B cell (primary cell): ENCODE measurements at places on chromosomes 2 and 18. TPM values are rescaled to one million over a fixed set of nuclear protein-coding genes. Genes with fewer than 3 reads are reported as not detected.

DNA sequence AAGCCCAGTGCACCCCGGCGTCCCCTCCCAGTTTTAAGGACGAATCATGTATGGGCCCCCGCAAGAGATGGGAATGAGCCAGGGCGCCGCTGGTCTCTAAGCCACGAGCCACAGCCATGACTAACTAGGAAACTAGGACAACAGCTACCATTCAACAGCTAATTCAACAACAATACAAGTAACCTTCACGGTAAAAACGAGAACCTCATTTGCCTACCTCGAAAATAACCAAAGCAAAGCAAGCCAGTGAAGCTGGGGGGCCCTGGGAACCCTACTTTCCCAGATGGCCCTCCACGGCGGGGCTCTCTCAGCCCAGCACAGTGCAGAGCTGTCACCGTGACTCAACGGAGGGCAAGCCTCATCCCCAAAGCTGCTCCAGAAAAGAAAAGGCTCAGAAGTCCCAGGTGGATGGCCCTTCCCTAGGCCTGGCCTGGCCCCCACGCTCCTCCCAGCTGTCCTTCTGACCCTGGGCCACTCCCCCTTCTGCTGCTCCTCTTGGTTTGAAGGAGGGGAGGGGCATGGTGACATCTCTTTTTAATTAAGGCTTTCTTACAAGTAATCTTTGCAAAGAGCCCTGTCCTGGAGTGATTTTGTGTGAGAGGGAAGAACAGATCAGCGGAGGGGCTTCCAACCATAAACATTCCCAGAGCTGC is 126.3 kb downstream of the HDAC4 start:
- no peak overlapping the region for H3K4me3 ChIP-seq
- DNase-seq: no peak
- H3K4me1 ChIP-seq: peaks cover 7% of the 10 kb centered on the region

Gene TGFA
- total RNA-seq: not detected in 2 replicates

Gene CYP27A1
- 0.29 and 0.39 TPM in 2 replicates for total RNA-seq

DNA sequence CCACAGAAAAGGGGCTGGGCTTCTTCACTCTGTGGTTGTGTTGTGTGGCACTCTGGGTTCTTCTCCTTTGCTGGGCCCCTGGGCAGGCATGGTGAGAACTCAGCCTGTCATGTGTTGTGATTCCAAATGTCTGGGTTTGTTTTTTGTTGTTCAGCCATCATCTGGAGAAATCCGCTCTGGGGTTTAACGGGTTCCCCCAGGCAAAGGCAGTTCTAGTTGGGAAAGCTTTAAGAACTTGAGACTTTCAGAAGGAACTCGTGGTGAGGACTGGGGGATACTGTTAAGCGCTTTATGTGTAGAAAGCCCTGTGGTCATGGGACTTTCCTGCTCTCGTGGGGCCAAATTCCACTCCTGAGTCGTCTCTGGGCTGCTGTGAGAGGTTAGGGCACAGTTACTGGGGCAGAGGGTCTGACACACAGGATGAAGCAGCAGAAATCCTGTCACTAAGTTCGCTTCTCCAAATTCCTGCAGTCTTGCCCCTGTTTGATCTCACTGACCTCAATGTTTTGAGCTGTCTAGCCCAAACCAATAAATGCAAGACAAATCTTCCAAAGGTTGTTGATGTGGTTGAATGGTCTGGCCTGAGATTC is 87.7 kb downstream of the RAPGEF4 start:
- H3K36me3 ChIP-seq: no peaks in the 10 kb centered on the region
- H3K27me3 ChIP-seq: no peaks in the 10 kb centered on the region
- H3K4me1 ChIP-seq: no peaks in the 10 kb centered on the region
- H3K4me3 ChIP-seq: no peak overlapping the region
- no peak for DNase-seq

DNA sequence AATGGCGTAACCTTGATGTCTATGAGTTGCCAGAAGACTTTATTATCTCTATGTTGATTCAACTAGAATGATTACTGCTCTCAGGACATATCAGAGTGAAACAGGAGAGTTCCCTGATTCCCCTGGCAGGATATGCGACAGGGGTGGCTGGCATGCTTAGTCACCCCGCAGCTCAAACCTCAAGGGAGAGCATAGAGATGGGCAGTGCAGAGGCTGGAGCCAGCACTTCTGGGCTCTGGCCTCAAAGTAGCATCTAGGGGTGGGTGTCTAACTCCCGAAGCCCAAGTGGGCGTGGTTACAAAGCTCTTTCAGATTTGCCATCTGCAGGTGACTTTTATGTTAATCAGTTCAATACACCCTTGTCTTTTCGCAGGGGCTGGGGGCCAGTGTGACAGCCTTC is 391.6 kb downstream of the ADCYAP1 start:
- DNase-seq: no peak
- H3K27me3 ChIP-seq: no peaks in the 10 kb centered on the region
- no peaks in the 10 kb centered on the region for H3K4me1 ChIP-seq

Gene NPPC
- 0.70 and 0.71 TPM in 2 replicates for total RNA-seq

- H3K4me1 ChIP-seq: no peaks in the 10 kb centered on the region
- no peaks in the 10 kb centered on the region for H3K27me3 ChIP-seq
- no peak for DNase-seq
- H3K27ac ChIP-seq: no peak overlapping the region
Measured at GRCh38 chr2:204860274-204860673, 315.0 kb downstream of the PARD3B start.

DNA sequence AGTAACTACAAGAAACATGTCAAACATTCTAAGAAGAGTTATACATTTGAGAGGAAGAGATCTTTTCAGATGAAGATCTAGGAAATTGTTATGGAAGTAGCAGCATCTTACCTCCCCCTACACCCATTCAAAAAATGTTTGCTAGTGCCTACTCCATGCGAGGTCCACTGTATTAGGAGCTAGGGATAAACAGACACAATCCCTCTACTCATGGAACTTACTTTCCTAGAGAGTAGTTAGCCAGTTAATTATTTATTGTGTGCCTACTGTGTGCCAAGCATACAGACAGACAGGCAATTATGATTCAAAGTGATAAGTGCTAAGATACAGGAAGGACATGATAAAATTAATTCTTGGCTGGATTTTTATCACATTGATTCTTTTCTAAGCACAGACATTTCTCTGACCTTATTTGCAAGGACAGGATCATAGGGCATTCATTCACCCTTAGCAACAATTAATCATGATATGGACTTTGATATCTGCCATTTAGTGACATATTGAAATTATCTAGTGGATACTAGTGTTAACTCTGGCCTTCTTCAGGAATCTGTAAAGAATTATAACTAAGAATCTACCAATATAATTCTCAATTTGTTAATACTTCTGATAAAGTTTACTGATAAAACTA is 19.6 kb upstream of the TDRD15 start:
- no peak overlapping the region for H3K27ac ChIP-seq
- no peaks in the 10 kb centered on the region for H3K4me1 ChIP-seq
- H3K36me3 ChIP-seq: no peaks in the 10 kb centered on the region
- no peak overlapping the region for H3K4me3 ChIP-seq
